ENCODE measurements at places on chromosomes 7 and 10.

- DNase-seq, result no peak
Measured at GRCh38 chr7:38147005-38147404, 31.0 kb upstream of the STARD3NL start.

GRCh38 chr7:158910254-158911053, 54.1 kb downstream of the DYNC2I1 start:
- DNase-seq, result no peak

GRCh38 chr10:113007343-113007771, 57.3 kb downstream of the TCF7L2 start:
- no peak for DNase-seq

DNA sequence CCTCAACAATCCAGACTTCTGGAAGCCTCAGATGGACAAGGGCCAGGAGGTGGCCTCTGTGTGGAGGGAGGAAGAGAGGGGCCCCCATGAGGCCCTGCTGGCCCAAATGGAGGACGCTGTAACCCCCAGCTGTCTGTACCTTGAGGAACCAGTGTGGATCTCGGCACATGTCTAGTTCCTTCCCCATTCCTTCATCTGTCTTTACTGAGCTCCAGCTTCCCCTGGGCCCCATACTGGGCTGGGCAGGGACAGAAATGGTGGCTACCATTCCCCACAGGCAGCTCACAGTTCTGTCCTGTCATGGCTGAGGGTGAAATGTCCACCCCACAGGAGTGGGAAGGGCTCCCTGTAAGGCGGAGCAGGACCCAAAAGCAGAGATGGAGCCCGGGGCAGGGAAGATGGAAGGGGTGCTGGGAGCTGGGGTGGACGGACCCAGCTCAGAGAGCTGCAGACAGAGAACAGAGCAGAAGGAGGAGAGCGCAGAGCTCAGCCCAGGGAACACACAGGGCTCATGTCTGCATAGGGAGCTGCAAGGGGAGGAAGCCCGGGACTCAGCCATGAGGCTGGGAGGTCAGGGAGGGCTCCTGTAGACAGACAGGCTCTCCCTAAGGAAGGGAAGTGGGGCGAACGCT, 22.8 kb downstream of the ANTXRL start:
- DNase-seq, result no peak

GRCh38 chr10:86411852-86412560, 45.4 kb upstream of the GRID1 start:
- no peak for DNase-seq

GRCh38 chr7:105875505-105875904, 894 bp downstream of the ATXN7L1 start:
- DNase-seq, result no peak

DNA sequence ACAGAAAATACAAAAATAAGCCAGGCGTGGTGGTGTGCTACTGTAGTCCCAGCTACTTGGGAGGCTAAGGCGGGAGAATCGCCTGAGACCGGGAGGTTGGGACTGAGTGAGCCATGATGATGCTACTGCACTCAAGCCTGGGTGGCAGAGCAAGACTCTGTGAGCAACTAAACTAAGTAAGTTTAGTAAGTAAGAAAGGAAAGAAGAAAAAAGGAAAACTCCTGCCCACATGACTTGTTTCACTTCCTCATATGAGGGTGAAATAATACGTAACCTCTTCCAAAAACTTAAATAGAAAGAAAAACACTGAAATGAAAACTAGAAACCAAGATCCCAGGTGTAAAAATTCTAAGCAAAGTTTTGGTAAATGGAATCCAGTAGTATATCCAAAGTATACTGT, 79.6 kb downstream of the LARP4B start:
- DNase-seq, result no peak

- no peak for DNase-seq
Measured at GRCh38 chr10:116926426-116926825, 77.1 kb downstream of the ENO4 start.

GRCh38 chr7:7869036-7869435, 99.6 kb upstream of the GLCCI1 start:
- no peak for DNase-seq
